ENCODE measurements at places on chromosomes 4 and X.

- DNase-seq, result no peak
These were observed 51.2 kb upstream of the KLF3 start for GRCh38 chr4:38612646-38613414.

- peak; percentile 45 for DNase-seq
These were observed 234.7 kb downstream of the OR13H1 start for GRCh38 chrX:131778269-131779218.

DNA sequence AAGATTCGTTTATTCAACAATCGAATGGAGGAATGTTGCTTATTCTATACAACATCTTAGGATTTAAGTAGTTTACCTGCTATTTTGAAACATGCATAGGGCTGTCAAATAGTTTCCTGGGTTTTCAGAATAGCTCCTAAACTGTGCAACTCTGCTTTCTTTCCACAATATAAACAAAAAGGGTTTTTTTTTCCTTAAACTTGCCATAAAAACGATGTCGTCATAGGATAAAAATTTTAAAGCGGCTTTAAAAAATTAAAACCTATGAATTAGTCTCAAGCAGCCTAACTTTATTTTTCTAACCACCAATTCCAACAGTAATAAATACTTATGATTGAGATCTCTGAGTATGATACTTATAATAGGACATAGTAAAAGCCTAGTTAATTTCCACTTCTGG, 21.6 kb upstream of the STIM2 start:
- no peak for DNase-seq

- DNase-seq, result no peak
These were observed 2214.5 kb upstream of the TENM3 start for GRCh38 chr4:180028682-180029081.

- no peak for DNase-seq
These were observed 459.8 kb downstream of the FSTL5 start for GRCh38 chr4:161704040-161704439.

Measured in activated CD4-positive, CD25-positive, alpha-beta regulatory T cell treated with anti-CD3 and anti-CD28 coated beads, Interleukin-2, amount 50 U/mL, for 72 hours (primary cell).